Effector CD4-positive, alpha-beta T cell (primary cell): ENCODE measurements at places on chromosomes 5 and 9.

DNA sequence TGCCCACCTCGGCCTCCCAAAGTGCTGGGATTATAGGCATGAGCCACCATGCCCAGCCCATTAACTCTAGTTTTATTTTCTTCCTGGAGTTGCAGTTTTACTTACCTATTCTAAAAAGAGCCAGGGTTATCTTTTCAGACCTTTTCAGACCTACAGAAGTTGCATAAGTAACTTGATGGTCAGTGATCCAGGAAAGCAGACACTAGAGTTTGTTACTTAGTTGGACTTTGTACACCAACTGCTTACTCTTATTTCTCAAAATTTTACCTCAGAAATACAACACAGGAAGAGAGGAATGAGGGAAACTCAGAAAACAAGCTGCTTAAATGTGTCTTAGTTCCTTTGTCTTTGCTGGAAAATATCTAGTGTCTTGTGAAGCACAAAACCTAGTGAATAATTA lies 25.4 kb downstream of the RAD23B start:
- no peak for DNase-seq

- DNase-seq: no peak
These were observed 96.7 kb downstream of the EDIL3 start for GRCh38 chr5:84287951-84288350.

DNA sequence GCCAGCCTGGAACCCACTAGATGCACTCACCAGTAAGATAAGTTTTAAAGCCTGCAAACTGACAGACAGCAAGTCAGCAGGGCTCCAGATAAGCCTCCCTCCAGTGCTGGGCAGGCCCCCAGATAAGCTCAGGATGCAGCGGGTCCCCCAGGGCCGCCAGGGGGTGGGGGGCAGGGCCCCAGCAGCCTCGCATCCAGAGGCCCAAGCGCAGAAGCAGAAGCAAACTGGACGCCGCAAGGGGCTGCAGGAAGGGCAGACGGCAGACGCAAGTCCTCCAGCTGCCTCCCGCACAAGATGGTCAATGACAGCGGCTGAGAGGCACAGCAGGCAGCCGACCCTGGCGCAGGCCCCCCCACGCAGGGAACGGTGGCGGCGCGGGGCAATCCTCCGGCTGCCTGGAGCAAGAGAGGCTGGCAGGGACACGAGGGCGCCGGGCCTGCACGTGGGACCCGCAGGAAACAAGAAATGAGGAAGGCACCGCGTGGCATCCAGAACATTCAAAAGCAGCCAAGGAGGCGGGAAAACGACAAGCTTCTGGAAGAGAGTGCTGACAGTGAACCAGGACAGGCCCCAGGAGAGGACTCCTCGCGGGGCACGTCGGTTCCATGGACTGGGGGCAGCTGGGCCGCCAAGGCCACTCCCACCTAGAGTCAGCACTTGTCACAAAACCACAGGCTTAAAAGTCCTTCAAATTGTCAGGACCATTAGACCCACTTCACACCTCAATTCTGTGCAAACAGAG lies 49.8 kb downstream of the ROR2 start:
- no peak for DNase-seq

GRCh38 chr5:54548565-54548964 lies 31.0 kb downstream of the SNX18 start:
- DNase-seq: no peak

DNA sequence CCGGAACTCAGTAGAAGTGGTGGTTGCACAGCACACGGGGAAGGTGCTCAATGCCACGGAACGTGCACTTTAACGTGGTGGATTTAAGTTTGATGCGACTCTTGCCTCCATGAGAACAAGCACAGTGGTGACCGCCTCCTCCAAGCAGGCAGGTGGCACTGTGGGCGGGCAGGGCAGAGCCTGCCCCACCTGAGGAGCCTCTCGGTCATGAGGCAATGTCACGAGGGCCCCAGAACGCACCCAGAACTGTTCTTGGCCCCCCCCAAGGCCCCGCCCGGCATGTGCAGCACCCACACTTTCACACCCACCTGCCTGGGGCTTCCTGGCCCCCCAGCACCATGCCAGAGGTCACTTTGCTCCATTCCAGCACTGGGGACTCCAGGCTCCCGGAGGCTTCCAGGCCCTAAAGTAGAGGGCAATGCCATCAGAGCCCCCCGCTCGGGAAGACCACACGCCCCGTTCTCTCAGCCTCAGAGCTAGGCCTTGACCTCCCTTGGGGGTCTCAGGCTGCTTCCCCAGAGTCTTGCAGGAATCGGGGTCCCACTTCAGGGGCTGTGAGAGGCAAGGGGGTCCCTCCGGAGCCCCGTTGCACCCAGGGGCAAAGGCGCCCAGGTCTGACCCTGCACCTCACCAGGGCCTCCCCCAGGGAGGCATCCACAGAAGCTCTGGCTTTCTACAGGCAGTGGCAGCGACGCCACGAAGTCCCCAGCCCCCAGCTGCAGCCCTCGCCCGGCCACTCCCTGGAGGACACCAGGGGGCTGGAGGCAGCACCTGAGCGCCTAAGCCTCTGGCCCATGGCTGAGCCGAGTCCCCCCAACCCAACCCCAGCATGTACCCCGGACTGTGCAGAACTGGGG lies 14.0 kb downstream of the CCDC187 start:
- DNase-seq: no peak

- no peak for DNase-seq
These were observed 216.7 kb upstream of the FTMT start for GRCh38 chr5:121634946-121635345.

DNA sequence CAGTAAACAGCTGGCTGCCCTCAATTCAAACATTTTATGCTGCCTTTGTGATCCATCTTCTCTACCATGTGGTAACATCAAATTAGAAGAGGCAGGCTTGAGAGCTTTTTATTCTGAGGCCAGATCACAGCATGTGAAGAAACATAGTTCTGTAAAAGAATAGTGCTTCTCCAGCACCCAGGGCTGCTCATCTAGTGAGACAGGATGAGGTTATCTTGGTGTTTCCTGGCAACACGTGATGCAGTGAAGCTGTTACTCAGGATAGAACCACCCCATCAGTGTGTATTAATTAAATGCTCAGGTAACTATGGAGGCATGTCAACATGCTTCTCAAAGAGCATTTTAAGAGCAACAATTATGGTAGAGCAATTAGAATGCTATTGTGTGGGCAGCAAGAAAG lies 400.5 kb upstream of the ACO1 start:
- no peak for DNase-seq

GRCh38 chr5:94423411-94423810 lies 195.0 kb downstream of the KIAA0825 start:
- DNase-seq: no peak

DNA sequence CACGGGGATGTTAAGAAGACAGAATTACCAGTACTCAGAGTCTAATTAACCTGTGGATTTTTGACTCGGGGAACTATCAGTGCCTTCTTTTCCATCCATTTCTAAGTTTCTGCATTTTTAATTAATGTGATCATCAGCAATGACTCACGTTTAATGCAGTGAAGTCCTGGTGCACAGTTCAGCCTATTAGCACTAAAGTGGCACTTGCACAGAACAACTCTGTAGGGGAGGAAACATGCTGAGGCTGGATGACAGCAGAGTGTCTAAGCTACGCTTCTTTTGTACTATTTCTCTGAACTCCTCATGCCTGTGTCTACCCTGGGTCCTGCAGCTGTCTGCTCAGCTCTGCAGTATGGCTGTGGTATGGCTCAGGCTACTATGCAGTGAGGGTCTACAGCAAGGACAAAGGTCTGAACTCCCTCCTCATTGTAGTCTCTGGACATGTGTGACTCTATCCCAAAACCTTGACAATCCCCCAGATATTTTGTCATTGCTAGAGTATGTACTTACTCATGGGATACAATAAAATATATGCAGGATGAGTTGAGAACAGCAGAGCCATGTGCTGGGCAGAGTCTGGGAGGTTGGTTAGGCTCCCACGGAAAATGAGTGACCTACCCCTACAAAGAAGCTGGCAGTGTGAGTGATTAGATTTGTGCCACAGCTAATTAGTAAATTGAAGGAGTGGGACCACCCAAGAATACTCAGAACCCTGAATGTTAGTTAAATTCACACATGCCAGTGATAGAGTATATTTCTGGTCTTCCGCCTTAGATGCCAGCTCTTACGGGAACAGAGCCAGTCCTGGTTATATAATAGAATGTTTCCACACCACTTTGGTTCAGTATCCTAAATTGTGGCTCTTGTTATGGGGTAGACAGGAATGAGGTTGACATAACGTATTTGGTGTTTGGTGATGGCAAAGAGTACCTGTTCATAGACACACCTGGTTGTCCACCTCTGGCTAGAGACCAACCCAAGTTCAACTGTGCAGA lies 148.0 kb downstream of the GHR start:
- no peak for DNase-seq

- no peak for DNase-seq
These were observed 41.6 kb downstream of the MYO10 start for GRCh38 chr5:16894236-16895057.

- no peak for DNase-seq
These were observed 95.3 kb downstream of the ZNF608 start for GRCh38 chr5:124650951-124651662.

GRCh38 chr9:137785704-137786161 lies 91.8 kb upstream of the CACNA1B start:
- no peak for DNase-seq

DNA sequence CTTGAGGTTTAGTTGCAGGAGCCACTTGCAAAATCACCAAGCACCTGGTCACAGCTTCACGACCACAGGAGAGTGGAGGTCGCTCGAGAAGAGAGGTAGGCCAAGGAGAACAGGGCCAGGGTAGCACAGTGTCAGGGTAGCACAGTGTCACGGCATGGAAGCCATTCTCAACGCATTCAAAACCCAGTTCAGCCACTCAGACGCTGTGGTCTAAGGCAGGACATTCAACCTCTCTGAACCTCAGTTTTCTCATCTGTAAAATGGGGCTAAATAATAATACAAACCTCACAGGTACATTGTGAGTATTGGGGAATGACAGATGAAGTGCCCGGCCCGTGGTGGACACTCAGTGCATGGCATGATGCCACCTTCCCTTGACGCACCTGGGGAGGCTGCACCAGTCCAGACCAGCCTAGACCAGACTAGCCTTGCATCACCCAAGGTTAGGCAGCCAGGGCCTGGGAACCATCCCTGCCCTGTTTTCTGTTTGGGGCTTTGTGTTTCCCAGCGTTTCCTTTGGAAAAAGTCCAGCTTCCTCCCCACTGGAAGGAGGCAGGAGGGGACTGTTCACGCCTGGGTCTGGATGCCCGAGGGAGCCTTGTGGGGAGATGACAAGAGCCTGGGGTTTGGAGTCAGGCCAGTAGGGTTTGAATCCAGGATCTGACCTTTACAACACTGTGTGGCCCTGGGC lies 7.8 kb upstream of the LMX1B start:
- DNase-seq: no peak

GRCh38 chr9:115462623-115463022 lies 344.7 kb upstream of the TNC start:
- DNase-seq: no peak

DNA sequence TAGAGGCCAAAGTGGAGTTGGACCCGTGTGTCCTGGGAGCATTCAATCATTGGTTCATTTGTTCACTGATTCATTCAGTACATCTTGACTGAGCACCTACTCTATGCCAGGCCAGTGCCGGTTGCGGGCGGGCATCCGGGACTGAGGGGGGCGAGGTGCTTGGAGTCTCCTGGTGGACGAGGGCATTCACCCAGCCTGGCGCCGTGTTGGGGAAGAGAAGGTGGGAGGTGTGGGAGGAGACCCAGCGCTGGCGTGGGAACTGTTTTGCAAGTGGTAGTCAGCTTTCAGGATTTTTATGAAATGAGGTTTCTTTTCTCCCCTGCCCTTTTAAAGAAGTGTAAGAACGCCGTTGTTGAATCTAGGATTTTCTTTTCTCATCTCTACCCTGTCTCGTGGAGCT lies 37.2 kb downstream of the NCS1 start:
- DNase-seq: no peak

GRCh38 chr9:108125625-108126024 lies 636.1 kb upstream of the KLF4 start:
- no peak for DNase-seq

DNA sequence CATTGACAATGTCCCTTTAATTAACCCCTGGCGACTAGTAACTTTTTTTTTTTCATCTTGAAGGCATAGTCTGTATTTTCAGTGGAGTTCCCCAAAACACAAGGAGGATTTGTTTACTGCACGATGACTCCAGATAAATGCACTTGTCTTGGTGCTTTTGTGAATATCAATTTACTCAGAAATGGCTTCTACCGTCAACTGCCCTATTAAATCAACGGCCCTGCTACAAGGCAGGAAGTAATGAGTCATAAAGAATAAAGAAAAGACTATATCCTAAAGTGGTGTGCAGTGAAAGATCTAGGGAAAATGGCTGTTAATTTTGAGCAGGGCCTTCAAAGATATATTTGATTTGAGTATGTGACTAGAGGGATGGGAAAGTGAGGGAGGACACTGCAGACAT lies 388.3 kb upstream of the CHD1 start:
- no peak for DNase-seq

DNA sequence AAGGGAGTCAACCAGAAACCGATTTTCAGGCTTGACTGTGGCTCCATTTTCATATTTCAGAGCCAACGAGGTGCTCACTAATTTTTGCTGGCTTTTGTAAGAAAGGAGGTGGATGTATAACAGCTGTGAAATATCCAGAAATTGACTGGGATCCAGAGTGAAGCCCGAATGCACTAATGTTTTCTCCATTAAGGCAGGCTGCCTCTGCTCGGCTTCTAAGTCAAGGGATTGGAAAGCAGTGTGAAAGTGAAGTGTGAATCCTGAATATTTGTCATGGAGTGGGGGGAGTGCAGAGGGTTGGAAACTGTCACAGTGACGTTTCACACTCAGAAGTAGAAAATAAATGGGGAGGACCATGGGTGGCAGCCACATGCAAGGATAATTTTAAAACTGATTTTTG lies 237.4 kb downstream of the GOLPH3 start:
- DNase-seq: no peak

GRCh38 chr5:82622711-82623514 lies 344.8 kb upstream of the RPS23 start:
- no peak for DNase-seq

GRCh38 chr9:128877852-128878251 lies 3.9 kb downstream of the KYAT1 start:
- DNase-seq: no peak

DNA sequence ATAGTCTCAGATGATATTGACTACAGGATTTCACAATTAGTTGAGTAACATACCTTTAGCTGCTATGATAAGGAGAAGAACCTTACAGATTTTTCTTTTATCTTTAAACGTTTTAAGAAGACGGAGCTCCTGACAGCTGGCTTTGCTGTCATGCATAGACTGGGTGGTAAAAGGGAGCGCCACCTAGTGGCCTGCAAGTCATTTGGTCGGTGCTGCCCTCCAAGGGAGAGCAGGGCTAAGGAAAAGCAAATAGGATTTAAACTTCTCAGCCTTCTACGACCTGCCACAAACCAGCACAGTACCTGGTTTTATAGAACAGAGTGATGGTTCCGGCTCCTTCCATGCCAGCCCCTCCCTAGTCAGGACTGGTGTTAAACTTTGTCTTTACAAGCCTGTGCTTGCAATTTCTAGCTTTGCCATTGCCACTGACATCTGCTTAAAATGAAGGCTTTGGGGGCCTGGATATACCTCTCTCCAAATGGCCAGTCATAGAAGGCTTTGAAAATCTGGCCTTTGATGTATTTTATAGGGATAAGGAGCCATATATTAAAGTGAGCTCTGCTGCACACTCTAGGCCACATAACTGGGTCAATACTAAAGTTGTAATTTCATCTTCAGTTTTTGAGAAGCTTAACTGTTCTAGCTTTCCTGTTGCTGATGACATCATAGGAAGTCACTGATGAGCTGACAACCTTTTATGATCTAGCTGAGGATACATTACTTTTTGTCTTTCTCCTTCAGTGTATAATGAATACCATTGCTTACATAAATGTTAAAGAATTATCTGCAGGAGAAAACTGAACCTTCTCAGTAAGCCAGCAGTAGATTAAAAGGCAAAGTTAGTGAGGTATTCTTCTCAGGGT lies 31.1 kb upstream of the ADAMTSL1 start:
- DNase-seq: no peak
